ENCODE measurements at places on chromosomes 3 and 15.

- no peak for DNase-seq
Observed at GRCh38 chr3:4894891-4895530, 84.2 kb upstream of the BHLHE40 start.

DNA sequence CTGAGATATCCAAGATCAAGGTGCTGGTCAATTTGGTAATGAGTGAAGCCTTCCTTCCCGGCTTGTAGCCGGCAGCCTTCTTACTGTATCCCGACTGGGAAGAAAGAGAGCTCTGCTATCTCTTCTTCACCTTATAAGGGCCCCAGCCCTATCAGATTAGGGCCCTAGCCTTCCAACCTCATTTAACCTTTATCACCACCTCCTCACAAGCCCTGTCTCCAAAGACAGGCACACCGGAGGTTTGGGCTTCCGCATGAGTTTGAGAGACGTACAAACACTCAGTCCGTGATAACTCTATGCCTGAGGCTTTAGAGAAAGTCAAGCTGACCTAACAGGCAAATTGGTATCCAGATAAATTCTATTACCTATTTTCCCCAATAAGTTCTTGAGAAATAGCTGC is 243.9 kb downstream of the OPA1 start:
- DNase-seq = no peak

DNA sequence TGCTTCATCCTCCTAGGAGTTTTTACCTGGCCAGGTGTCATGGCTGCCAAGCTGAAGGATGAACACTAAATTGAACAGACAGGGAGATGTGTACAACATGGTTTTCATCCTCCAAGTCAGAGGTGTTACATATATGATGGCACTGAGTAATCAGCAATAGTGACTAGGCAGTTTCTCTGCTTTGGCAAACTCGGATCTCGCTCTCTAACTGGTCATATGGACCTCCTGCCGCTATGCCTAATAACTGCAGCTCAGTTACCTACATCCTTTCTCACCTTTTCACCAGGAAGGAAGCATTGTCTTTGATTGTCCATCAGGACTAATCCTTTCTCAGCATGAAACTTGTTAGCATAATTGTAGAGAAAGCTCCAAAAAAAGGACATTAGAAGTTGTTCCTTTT is 175.9 kb upstream of the PLSCR5 start:
- no peak for DNase-seq

- no peak for DNase-seq
Observed at GRCh38 chr3:41304593-41304992, 105.3 kb downstream of the CTNNB1 start.

- DNase-seq = no peak
Observed at GRCh38 chr3:170528726-170529125, 57.1 kb downstream of the SLC7A14 start.

DNA sequence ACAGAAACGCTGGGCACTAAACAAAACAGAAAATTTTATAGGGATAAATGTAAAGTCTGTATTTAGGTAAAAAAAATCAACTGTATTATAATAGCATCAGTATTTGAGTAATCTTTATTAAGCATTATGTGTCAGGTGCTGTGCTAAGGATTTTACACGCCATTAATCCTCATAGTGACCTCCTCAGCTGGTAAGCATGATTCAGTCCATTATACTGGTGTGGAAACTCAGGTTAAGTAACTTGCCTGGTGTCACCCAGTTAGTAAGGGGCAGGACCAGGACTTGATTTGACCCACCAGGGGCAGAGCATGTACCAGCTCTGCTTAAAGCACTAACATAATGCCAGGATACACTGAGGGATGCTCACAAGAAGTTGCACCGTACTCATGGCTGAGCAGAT is 4.8 kb downstream of the MYO5C start:
- DNase-seq = no peak

- no peak for DNase-seq
Observed at GRCh38 chr3:33146791-33147445, 33.1 kb downstream of the CRTAP start.

DNA sequence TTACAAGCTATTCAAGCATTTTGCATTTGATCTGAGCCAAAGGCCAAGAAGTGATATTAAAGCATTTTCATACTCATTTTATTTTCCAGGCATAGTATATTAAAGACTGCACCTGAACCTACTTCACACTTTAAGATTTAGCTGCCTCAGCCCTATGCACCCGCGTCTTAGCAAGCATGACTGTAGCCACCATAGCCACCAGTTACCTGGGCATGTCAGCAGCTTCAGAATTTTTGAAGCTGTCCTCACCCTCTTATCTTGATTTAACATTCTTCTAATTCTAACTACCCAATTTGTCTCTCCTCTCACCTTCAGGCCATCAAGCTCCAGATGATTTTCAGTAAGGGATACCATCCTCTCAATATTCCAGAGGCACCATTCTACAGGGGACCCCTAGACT is 39.1 kb upstream of the KLHL6 start:
- DNase-seq = no peak

- no peak for DNase-seq
Observed at GRCh38 chr15:78243491-78243941, 9.2 kb upstream of the ACSBG1 start.

DNA sequence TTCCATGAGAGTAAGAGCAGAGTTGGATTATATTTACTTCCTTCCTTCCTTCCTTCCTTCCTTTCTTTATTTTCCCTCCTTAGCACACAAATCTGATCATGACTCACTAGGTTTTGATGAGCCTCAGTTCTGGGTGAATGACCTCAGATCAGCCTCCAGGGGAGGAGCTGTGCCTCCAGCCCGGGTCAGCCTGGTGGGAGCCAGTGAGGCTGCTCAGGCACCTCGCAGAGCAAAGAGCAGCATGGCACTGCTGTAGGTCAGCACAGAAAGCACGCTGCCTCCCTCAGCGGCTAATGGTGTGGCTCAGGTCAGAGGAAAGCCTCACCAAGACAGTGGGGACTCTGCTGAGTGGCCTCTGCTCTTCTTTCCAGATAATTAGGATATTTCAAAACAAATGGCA is 108.5 kb downstream of the SYNPR start:
- no peak for DNase-seq

DNA sequence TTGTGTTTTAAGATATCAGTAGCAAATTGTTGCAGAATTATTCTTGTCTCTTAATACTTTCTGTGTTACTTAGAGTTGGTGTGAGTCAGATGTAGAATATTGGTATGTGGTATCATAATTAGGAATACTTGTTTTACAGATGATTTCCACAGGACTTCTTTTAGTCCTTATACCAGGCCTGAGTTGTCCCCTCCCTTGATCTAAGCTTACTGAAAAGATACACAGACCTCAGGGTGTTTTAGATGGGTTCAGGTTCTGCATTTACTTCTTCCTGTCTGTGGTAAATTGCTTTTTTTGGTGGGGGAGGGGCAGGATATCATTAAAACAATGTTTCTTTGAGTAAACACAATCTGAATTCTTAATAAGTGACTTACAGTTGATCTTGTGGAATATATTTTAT is 14.2 kb downstream of the DZIP3 start:
- DNase-seq = no peak

DNA sequence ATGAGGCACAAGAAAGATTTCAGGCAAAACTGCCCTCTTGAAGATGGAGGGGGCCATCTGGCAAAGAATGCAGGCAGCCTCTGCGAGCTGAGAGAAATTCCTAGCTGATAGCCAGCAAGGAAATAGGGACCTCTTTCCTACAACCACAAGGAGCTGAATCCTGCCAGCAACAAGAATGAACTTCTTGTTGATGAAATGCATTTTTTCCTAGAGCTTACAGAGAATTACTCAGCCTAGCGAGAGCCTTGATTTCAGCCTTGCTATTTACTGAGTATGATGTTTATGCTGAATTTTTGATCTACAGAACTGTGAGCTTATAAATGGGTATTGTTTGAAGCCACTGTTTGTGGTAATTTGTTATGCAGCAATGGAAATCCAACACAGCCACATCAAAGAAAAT is 148.5 kb upstream of the NAALADL2 start:
- DNase-seq = no peak

DNA sequence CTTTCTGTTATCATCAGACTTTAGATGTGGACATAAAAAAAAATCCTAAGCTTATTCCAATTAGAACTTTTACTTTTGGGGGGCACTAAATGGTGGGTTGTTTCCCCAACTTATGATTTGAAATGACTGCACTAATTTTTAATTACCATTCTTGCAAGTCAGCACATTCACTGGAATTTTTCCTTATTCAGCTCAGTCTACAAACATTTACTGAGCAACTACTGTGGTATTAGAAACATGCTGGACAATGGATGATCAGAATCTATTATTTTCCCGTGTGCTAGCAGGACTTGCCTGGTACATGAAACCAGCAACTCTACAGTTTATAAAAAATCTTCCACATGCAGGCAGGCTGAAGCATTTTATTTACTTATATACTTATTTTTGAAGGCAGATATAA is 273.6 kb downstream of the FOXP1 start:
- DNase-seq = no peak

DNA sequence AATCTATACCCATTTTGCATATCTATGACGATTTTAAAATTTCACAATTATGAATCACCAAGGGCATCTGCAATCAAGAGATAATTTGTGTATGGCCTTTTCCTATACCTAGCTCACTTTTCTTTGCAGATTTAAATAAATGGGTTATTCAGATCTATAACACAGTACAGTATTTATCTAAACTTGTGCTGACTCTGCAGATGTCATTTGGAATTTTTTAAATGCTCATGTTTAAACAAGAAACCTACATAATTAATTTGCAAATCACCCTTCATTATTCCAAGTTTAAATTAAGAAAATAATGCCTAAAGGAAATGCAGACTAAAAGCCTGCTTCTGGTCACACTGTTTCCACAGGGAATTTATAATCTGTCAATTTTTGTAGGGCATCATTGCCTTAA is 284.2 kb downstream of the SI start:
- no peak for DNase-seq

DNA sequence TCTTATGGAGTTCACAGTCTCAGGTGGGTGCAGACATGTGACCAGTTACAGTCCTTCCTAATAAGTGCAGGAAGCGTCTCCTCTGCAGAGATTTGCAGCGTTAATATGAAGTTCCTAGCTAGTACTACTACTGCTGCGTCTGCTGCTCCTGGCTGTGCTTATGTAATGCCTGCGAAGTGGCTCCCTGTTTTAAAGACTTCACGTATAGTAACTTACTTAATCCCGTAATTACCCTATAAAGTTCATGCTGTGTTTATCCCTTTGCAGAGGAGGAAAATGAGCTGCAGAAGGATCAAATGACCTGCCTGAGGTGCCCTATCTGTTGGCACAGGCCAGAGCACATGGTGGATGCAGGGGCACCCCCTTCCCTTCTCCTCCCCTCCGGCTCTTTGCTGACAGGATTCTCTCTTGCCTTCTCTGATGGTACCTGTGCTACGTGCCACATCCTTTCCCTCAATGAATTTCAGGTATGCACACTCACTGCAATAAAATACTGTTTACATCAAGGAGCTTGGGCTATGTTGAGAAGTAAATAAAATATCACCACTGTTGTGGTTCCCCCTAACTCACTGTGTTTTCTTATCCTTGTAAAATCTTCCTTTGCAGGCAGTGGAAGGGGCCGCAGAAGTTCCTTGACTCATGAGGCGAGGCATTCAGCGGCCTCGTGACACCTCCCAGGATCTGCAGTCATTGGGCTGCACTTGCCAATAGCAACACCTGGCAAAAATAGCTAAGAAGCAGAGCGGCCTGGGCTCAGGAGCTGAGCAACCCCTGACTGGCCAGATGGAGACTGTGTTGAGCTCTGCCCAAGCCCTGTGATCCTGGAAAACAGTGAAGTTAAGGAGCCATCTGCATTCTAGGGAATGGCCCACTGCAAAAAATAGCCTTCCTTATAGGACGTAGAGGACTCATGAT is 188.9 kb upstream of the ATP10A start:
- no peak for DNase-seq

GRCh38 chr3:86239946-86240345 is 751.0 kb downstream of the VGLL3 start:
- DNase-seq = no peak

All from activated CD8-positive, alpha-beta memory T cell treated with anti-CD3 and anti-CD28 coated beads for 1 hour (primary cell).